HCEC 1CT (cell line): ENCODE measurements at places on chromosomes 5 and 9.

DNA sequence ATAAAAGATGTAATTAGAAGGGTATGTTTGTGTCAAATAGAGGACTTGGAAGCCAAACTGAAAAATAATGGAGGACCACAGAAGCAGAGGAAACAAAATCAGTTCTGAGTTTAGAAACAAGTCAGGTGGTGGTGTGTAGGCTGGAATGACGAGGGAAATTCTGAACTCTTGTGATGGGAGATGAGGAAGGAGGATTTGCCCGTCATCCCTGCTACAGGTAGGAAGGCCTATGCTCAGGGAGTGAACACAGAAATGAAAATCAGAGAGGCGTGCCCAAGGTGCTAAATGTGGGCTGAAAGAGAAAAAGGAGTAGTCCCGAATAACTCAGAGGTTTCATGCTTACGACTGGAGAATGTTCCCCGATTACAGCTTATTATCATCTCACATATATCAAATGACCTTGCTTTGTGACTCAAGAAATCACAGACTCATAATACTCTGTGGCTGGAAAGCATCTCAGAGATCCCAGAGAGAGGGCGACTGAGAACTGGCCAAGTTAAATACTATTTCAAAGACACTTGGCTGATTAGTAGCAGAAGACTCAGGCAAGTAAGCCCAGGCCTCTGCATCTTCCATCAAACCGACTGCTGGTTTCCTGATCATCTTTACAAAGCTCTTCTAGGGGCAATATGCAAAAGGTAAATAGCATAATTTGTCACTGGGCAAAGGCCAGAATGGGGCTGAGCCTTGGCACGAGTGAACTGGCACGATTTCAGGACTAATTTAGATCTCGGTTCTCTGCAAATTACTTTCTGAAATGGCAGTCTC lies 126.0 kb downstream of the SUSD1 start:
- peak; percentile 40 for DNase-seq

GRCh38 chr9:71895117-71895516 lies 15.9 kb downstream of the ABHD17B start:
- DNase-seq, result no peak

GRCh38 chr5:41347569-41347968 lies 134.2 kb upstream of the C6 start:
- DNase-seq, result no peak

GRCh38 chr5:2895196-2895595 lies 143.7 kb upstream of the IRX2 start:
- no peak for DNase-seq

DNA sequence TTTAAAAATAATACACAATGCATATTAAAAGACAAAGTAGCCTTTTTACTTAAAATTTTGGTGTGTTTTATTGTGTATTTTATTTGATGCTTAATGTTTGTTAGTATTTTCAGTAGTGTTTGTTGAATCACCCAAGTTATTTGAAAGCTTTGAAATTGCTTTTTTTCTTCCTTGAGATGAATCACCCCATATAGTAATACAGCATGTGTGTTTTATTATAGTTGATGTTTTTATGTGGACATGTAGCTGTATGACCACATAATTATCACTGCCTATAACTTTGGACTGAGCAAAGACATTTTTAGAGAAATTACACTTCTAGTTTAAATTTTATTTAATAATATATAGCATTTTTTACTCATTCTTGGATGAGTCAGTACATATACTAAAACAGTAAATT lies 18.0 kb downstream of the FAM174A start:
- DNase-seq, result peak; percentile 63

GRCh38 chr9:32606811-32607210 lies 28.7 kb downstream of the TAF1L start:
- DNase-seq, result no peak

DNA sequence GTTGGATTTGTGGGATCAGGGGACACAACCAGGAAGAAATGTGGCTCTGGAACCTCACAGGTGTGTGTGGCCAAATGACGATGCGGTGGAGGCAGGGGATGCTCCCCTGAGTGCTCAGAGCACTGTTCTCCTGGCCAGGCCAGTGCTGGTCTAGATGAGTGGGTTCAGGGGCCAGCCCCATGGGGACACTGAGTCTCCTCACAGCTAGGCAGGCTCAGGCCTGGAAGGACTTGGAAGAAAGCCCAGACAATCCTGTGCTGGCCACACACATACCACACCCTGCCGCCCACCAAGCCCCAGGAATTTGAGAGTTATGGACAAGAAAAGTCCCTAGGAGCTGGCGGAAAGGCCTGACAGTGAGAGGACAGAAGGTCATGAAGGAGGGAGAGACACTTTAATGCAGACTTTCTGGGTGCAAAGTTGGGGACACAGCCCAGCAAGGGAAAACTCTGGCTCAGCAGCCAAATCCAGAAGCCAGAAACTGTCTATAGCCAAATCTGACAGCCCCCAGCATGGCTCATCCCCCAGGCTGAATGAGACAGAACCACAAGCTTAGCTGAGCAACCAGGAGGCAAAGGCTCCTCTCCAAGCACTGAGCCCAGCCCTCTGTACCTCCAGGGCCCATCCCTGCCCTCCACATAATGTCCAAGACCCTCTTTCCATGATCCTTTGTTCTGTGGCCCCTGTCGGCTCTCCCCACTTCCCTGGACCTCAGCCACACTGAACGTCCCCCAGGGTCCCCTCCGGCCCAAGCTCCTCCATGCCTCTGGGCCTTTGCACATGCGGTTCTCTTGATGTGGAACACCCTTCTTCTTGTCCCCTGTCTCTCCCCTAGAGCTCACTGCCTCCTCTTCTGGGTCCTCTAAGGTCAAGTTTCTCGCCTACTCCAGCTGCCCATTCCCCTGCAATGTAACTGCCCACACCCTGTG lies 22.4 kb downstream of the LHX6 start:
- no peak for DNase-seq

GRCh38 chr5:61631438-61631941 lies 299.4 kb downstream of the ZSWIM6 start:
- no peak for DNase-seq

DNA sequence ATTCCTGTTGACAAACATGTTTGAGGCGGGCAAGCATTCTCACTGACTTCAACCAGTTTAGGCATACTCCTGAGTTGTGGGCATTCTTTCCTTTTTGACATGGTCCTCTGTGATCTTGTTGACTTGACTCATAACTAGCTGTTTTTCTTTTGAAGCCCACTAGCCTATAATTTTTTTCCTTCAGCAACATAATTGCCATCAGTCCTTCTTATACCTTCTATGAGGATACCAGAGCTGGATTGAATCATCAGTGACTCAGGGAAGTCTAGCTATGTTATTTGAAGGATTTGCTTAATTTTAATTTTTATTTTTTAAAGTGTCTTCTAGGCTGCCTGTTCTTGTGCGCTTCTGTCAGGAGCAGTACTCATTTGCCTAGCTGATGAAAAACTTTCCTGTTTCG lies 259.5 kb downstream of the NR3C1 start:
- peak; percentile 70 for DNase-seq

- DNase-seq, result no peak
Observed at GRCh38 chr5:58274191-58274590, 185.7 kb downstream of the PLK2 start.

GRCh38 chr9:98240475-98240874 lies 15.0 kb downstream of the TBC1D2 start:
- DNase-seq, result no peak

GRCh38 chr5:88727705-88728313 lies 155.2 kb downstream of the MEF2C start:
- DNase-seq, result peak; percentile 32
